Stimulated activated CD8-positive, alpha-beta memory T cell treated with anti-CD3 and anti-CD28 coated beads, Interleukin-15, amount 100 ng/mL, for 4 hours (primary cell): ENCODE measurements at places on chromosomes 13 and 19.

DNA sequence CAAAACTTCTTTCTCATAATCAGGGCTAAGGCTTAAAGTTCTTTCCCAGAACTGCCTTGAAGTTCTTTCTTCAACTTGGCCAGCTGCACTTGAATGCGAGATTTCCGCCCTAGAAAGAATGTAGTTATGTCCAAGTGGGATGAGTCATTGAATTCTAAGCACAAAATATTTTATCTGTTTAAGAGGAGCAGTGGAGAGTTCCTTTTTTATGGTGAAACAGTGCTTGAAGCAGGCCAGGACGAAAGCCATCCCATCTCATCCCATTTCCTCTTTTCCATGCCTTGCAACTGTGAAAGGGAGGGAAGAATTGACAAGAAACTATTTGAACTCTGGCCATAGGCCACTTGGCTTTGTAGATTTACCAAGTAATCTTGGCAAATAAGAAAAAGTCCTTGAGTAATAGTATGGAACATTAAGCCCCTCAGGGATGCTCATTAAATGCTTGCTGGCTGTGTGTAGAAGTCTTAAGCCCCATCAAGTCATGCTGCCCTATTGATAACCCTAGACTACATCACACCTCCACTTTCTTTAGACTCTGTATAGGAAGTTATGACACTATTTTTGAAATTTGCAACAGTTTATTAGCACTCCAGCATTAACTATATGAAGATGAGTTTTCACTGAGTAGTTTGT, 174.5 kb downstream of the KCTD12 start:
- DNase-seq: no peak

GRCh38 chr19:10074153-10074552, 12.0 kb upstream of the SHFL start:
- no peak for DNase-seq

GRCh38 chr13:47233734-47234133, 336.9 kb upstream of the HTR2A start:
- DNase-seq: no peak

- no peak for DNase-seq
Observed at GRCh38 chr19:46133101-46133627, 8.7 kb upstream of the IGFL3 start.

GRCh38 chr19:2096034-2096479, at the start of gene MOB3A:
MOB3A (minus strand) TSS chr19:2096326; CDS start chr19:2078560, 17,766 bp downstream.
- no peak for DNase-seq

DNA sequence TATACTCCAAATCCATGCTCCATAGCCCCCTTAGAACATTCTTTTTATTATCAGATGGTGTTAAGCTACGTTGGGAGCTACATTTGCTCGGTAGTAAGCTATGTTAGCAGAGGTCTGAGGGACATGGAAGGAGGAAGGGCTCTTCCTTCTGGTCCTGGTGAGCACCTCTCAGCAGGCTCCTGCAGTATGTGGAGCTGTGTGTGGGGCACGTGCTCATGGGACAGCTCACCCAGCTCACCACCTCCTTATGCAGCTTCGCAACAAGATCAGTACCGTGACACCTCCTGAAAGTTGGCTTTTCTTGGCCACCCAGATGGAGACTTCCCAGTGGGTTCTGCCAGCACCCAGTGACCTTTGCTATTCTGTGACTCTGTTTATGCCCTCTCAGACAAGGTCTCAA, 400.5 kb upstream of the SLC10A2 start:
- no peak for DNase-seq

- DNase-seq: no peak
Observed at GRCh38 chr19:39038098-39038497, 5.7 kb upstream of the FBXO27 start.

- DNase-seq: no peak
Observed at GRCh38 chr13:44760434-44760833, 184.3 kb upstream of the TSC22D1 start.

DNA sequence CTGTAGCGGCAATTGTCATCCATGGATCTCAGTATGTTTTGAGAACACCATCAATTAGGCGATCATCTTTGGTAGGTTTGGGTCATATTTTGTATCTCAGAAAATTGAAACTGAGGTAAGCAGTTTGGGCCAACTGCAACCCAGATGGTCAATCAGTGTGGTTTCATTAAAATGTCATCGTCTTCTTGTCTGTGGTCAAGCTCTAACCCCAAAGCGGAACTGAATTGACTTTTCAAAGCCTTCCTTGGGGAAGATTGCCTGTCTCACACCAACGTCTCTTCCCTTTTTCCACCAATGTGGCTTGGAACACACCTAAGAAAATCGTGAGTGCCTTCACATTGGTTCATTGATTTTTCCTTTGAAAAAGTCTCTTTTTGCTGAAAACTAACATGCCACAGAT, 56.3 kb upstream of the UBAC2 start:
- DNase-seq: no peak

DNA sequence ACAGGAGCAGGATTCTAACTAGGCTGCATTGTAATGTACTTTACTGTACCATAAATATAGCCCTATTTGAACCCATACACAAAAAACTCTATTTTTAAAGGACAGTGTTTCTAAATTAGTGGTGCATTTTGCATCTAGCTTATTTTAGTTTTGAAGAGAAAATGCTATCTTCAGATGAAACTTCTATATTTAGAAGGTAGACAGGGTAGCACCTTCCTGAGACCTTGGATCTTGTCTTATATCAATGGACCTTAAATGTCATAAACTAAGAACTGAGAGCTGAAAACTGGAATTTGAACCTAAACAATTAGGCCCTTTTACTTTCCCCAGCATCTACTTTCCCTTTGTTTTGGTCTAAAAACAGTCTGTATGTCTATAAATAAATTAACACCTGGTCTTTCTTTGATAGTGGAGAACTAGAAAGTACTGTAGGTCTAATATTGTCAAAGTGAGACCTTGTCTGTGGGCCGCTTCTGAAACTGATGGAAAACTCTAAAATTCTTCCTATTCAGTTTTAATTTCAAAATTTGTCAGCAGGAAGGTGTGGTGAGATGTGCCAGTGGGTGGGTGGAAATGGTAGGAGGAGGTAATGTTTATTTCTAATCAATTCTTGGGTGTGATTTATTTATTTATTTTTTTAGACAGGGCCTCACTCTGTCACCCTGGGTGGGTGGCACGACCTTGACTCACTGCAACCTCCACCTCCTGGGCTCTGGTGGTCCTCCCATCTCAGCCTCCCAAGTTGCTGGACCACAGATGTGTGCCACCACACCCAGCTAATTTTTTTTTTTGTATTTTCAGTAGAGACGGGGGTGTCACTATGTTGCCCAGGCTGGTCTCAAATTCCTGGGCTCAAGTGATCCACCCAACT, 10.1 kb downstream of the COG3 start:
- DNase-seq: no peak

- DNase-seq: no peak
Observed at GRCh38 chr13:110506396-110506795, 55.1 kb downstream of the RAB20 start.

GRCh38 chr13:40160618-40161350, 505.3 kb downstream of the COG6 start:
- DNase-seq: no peak

DNA sequence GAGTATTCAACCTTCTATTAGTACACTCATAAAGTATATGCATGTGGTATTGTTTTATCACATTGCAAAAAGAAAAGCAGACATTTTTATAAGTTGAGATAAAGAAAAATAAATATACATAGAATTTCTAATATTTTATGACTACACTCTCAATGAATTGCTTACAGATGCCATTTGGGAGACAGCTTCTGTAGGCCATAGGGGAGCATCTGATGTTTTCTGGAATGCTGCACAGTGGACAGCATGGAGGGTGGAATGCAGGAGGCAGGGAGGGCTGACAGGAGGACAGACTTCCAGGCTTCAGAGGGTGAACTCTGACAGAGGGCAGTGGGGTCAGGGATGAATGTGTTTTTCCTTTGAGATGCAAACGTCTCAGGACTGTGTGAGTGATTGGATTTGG, 45.8 kb downstream of the MIPEP start:
- DNase-seq: no peak

- DNase-seq: no peak
Observed at GRCh38 chr13:80586356-80586755, 245.4 kb upstream of the SPRY2 start.

DNA sequence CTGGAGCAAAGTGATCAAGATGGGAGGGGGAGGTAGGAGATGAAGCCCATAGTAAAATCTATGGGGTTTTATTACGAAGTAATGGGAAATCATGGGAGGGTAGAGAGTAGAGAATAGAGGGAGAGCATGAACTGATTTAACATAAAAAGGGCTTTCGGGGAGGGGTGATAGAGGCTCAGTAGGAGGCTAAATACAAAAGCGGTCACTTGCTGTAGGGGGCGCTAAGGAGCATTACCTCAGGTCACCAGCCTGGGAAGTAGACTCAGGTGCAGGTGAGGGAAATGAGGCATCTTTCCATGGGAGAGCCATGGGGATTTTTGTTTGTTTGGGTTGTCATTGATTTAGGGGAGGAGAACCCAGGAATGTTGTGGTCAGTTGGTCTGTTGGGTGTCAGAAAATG, 14.1 kb downstream of the KRTDAP start:
- no peak for DNase-seq

DNA sequence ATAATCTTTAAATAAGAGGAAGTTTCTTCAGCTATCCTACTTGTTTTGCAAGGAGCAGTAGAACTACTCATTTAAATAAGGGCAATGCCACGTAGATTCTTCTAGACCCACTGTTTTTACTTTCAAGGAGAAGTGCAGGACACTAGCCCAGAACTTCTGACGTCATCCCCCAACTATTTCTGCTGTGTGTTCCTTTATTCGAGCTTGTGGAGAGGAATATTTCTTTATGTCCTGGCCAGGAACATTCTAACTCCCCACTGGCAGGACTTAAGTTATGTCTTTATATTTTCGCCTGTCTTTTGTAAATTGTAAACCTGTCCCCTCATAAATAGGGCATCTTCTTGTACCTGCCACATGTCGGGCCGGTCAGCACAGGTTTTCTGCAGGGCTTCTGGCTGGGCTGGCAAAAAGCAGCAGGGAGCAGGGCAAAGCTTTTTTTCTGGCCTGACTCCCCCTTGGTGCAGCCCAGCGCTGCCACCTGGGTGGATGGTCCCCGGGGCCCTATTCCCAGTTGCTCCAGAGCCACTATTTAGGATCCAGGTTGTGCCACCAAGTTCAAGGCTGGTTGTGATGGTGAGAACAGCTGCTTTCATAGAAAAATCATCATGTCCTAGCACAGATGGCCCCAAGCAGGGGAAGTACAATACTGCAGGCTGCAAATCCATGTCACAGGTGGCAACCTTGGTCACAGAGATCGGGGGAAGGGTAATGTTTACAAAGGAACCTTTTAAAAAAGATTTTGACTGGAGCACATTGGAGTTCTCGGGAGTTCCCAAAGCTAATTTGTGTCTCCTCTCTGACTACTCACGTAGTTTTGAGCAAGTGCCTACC, 1.8 kb downstream of the MBNL2 start:
- DNase-seq: no peak

DNA sequence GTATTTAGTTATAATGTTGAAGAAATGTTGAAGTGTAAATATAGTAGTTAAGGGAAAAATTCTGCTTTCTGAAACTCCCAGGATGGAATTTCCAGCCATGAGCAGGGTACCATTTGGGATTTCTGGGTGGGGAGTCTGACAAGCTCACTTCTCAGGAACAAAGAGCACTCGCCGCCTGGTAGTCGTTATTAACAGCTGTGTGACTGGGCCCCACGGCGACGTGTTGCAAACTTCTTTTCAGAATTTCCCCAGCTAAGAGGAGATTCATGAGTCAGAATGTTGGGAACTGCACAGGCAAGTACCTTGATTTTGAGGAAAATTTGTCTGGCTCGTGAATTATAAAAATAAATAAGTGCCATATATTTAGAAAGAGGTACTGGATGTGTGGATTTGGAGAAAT, 103.7 kb downstream of the LACC1 start:
- DNase-seq: no peak
